Osteocyte (in vitro differentiated cells): ENCODE measurements at places on chromosomes 7 and 10. TPM values are rescaled to one million over a fixed set of nuclear protein-coding genes. Genes with fewer than 3 reads are reported as not detected.

The SSC4D gene
- total RNA-seq = 0.31 and 0.89 TPM in 2 replicates

The RASA4B gene
- 7.4 and 11.7 TPM in 2 replicates for total RNA-seq

The CPEB3 gene
- 1.9 and 2.0 TPM in 2 replicates for total RNA-seq

The SP8 gene
- not detected in 2 replicates for total RNA-seq

The PTF1A gene
- total RNA-seq = not detected in 2 replicates

The CALHM3 gene
- not detected in 2 replicates for total RNA-seq

The CYP26C1 gene
- 0.08 TPM in 1 of 2 replicates, not detected in the other for total RNA-seq

The UCMA gene
- total RNA-seq = not detected in 2 replicates

DNA sequence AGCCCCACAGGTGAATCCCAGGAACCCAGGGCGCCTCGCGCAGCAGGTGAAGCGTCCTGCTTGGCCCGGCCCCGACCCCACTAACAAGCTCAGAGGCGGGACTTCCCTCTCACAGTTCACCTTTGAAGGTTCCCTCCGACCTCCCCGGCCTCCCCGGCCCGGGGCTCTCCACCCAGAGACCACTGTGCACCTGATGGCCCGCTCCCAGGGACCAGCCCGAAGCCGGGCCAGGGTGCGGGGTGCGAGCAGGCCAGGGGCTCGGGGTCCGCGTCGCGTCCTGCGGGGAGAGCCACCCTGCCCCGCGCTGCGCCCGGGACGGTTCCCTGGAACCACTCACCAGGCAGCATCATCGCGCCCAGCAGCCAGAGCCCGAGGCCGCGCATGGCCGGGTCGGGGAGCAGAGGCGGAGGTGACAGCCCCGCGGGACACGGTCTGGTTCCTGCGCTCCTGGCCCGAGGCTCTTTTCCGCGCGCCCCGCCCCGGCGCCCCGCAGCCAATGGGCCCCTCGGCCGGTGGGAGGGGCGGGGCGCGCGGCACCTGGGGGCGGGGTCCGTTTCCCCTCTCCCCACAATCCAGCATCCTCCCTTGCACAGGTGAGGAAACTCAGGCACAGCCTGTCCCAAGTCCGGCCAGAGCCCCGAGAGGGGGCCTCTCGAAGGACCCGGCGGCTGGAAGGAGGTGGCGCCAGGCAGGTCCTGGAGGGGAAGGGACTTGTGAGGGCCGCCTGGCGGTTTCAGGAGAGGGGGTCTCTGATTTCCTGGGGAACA, at the start of gene ADAM8:
ADAM8 (minus strand) TSS at position 434 of the 767 bp plus-strand sequence; CDS start at position 383, 51 bp downstream.
- peaks cover 17% of the 10 kb centered on the region for H3K4me1 ChIP-seq
- no peak within 1 kb of the TSS for H3K4me3 ChIP-seq
- no peak for DNase-seq
- no peak within 1 kb of the TSS for H3K27ac ChIP-seq

- H3K36me3 ChIP-seq = no peaks in the 10 kb centered on the region
- no peaks in the 10 kb centered on the region for H3K4me1 ChIP-seq
- H3K4me3 ChIP-seq = no peak overlapping the region
- no peaks in the 10 kb centered on the region for H3K27me3 ChIP-seq
- DNase-seq = no peak
Observed at GRCh38 chr7:37732888-37733287, 49.3 kb downstream of the GPR141 start.

- peaks cover under 1% of the 10 kb centered on the region for H3K4me1 ChIP-seq
- peaks cover 7% of the 10 kb centered on the region for H3K27me3 ChIP-seq
- H3K27ac ChIP-seq = no peak overlapping the region
- no peaks in the 10 kb centered on the region for H3K36me3 ChIP-seq
Observed at GRCh38 chr10:69633673-69634635, 3.9 kb downstream of the FAM241B start.

- no peak for DNase-seq
- H3K27me3 ChIP-seq = peaks cover 33% of the 10 kb centered on the region
- H3K36me3 ChIP-seq = no peaks in the 10 kb centered on the region
- H3K27ac ChIP-seq = no peak overlapping the region
- H3K4me3 ChIP-seq = no peak overlapping the region
Observed at GRCh38 chr7:29247224-29247962, 52.8 kb downstream of the CHN2 start.

DNA sequence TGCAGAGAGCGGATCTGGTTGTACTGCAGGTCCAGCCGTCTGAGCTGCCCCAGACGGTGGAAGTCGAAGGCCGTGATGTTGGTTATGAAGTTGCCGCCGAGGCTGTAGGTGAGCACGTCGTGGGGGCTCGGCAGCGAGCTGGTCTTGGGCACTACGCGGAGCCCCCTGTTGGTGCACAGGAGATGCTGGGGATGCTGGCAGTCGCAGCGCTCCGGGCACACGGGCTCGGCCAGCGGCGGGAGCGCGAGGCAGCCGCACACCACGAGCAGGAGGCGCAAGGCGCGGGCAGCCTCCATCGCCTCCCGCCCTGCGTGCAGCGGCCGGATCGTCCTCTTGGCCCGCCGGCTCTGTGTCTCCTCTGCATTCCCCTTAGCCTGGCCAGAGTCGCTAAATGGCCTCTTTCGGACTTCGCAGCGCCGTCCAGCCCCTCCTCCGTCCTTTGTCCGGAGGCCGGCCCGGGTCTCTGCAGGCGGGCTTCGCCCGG, 337 bp downstream of the TRIL start:
- peaks cover 46% of the 10 kb centered on the region for H3K4me1 ChIP-seq
- no peaks in the 10 kb centered on the region for H3K36me3 ChIP-seq
- peaks cover 7% of the 10 kb centered on the region for H3K27me3 ChIP-seq
- no peak overlapping the region for H3K27ac ChIP-seq
- H3K4me3 ChIP-seq = peak overlapping the region; percentile 77
- DNase-seq = no peak

GRCh38 chr10:91035650-91036292, 114.9 kb upstream of the ANKRD1 start:
- DNase-seq = no peak
- no peaks in the 10 kb centered on the region for H3K27me3 ChIP-seq
- peaks cover 14% of the 10 kb centered on the region for H3K4me1 ChIP-seq
- H3K36me3 ChIP-seq = no peaks in the 10 kb centered on the region
- no peak overlapping the region for H3K27ac ChIP-seq
- no peak overlapping the region for H3K4me3 ChIP-seq

GRCh38 chr10:67629461-67629971, 66.5 kb downstream of the CTNNA3 start:
- peaks cover 9% of the 10 kb centered on the region for H3K4me1 ChIP-seq
- H3K4me3 ChIP-seq = no peak overlapping the region
- peaks cover 4% of the 10 kb centered on the region for H3K36me3 ChIP-seq
- no peak for DNase-seq

DNA sequence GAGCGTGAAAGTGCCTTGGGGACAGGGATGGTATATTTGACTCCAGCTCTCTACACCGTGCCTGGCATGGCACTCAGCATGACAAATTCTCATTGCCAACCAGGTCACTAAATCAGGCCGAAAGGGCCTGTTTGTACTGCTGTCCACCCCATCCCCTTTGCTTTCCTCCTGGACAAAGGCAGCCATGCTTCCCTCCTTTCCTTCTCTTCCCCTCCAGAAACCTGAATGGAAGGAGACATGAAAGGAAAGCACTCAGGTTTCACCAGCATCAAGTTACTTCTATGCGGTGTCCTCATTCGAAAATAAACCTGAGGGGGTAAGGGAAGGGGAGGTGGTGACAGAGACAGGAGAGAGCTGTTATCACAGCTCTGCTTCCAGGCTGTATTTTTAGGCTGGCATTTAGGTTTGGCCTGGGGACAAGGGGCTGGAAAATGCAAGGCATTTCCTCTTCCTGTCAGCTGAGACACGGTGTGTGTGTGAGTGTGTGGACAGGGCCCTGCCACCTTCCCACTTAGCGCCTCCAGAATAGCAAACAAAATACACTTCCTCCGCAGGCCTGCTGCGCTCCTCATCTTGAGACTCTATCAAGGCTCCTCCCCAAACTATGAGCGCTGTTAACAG, 79.9 kb upstream of the COL13A1 start:
- no peak overlapping the region for H3K4me3 ChIP-seq
- H3K36me3 ChIP-seq = no peaks in the 10 kb centered on the region
- H3K4me1 ChIP-seq = peaks cover 22% of the 10 kb centered on the region
- no peaks in the 10 kb centered on the region for H3K27me3 ChIP-seq

DNA sequence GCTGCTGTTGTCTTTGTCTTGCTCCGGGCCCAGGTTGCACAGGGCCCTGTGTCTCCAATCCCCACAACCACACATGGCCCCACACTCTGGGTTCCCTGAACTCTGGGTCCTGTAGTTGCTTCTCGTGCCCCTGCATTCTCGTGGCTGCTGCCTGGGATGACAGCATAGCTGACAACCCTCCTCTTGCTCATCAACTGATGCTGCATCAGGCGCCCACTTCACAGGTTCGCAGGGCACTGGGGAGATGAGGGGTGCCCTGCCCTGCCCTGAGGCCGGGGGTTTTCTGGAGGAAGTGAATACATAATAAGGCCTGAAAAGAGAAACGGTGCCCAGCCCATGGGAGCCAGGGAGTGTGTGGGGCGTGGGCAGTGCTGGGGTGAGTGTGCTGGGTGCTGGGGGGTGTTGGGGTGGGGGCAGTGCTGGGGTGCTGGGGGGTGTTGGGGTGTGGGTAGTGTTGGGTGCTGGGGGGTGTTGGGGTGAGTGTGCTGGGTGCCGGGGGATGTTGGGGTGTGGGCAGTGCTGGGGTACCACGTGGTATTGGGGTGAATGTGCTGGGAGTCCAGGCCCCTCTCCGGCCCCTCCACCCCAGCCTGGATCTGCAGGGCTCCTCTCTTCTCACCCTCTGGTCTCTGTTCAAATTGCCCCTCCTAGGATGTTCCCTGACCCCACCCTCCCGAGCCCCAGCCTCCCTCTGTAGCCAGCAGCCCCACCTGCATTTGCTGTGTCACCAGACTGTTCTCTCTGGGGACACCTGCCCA, 2.0 kb upstream of the MTG1 start:
- peaks cover 5% of the 10 kb centered on the region for H3K36me3 ChIP-seq
- no peak overlapping the region for H3K27ac ChIP-seq
- H3K4me1 ChIP-seq = peaks cover 13% of the 10 kb centered on the region
- no peaks in the 10 kb centered on the region for H3K27me3 ChIP-seq
- H3K4me3 ChIP-seq = no peak overlapping the region

DNA sequence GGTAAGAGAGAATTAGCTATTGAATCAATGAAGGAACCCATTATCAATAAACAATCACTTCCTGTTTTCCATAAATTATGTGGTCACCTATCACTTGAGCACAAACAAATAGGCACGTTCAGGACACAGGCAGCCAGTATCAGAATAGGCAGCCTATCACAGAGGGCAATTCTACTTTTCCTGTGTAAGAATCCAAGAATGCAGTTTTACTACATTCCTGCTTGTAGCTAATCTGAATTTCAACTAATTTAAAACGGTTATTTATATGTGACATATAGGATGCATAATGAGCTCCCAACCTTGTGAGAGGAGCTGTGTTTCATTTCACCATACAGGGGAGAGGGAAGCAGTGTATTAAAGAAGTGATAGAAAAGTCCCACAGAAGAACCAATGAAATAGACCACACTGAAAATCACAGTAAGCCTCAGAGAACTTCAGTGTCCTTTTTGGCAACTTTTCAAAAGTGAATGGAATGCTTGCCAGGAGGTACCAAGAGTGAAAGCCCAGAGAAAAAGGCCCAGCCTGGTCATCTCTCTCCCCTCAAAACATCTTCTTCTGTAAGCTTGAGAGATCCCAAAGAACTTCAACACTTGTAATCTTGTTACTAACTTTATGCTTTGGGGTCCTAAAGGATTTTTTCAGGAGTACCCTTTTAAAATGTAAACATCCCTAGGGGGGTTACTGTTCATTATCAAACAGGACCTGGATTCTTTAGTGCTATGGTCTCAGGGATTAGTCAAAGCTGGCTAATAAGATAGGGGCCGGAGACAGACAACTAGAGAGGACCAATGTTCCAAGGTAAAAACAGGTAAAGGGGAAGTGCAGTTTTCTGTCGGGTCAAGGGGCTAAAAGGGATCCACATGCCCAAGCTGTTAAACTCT, 1.3 kb downstream of the IMMP2L start:
- no peak for DNase-seq
- peaks cover 2% of the 10 kb centered on the region for H3K27me3 ChIP-seq
- H3K27ac ChIP-seq = peak overlapping the region; percentile 88

DNA sequence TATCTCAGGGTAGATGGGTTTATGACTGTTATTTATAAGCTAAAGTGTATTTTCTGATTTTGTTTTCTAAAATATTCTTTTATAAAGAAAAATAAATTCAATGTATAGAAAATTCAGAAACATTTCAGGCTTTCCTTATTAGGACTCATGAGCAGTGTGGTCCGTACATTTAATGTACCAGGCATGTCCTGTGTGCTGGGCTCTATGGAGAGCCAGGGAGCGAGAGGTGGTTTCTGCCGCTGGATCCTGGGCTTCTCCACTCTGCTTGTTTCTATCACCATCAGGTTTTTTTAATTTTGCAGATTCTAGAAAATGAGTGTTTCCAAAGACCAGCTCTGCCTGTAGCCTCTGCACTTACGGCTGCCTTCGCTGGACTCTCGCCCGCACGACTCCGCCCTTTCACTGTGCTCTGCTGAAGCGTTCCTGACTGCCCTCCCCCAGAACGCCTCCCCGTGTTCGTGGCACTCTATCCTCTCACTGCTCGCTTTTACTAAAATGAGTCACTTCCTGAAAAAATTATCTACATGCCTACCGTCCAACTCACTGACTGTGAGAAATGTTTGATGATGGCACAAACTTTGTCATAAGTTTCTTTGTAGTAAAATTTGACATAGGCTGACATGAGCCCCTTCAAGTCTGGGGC, 188.5 kb downstream of the ZMYND11 start:
- peaks cover 21% of the 10 kb centered on the region for H3K36me3 ChIP-seq
- peak overlapping the region; percentile 83 for H3K27ac ChIP-seq
- no peaks in the 10 kb centered on the region for H3K27me3 ChIP-seq

DNA sequence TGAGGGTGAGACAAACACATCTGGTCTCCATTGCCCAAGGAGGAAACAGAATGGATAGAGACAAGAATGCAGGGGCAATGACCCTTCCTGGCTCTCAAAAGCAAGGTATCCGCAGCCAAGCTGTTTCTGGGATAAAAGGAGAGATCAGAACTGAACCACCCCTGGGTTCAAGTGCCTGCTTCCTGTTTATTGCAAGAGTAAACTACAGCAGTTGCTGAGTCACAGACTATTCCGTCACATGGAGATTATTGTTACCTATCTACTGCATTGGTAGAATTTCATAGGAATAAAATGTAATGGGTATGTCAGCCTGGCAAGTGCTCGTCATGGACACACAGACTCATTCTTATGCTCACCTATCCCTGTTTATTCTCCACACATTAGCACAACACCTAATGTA, 821.6 kb downstream of the GRID1 start:
- H3K27ac ChIP-seq = no peak overlapping the region
- peaks cover 2% of the 10 kb centered on the region for H3K27me3 ChIP-seq
- no peaks in the 10 kb centered on the region for H3K36me3 ChIP-seq
- no peak overlapping the region for H3K4me3 ChIP-seq
